Stimulated activated naive CD4-positive, alpha-beta T cell (primary cell): ENCODE measurements at places on chromosomes 2 and 18.

DNA sequence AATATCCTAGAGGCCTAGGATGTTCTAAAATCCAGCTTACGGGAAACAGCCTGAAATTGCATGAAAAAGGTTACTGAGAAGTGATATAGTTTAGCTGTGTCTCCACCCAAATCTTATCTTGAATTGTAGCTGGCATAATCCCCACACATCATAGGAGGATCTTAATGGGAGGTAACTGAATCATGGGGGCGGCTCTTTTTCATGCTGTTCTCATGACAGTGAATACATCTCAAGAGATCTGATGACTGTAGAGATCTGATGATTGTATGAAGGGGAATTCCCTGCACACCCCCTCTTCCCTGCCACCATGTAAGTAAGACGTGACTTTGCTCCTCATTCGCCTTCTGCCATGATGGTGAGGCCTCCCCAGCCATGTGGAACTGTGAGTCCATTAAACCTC lies 385.6 kb upstream of the ID2 start:
- no peak for DNase-seq

DNA sequence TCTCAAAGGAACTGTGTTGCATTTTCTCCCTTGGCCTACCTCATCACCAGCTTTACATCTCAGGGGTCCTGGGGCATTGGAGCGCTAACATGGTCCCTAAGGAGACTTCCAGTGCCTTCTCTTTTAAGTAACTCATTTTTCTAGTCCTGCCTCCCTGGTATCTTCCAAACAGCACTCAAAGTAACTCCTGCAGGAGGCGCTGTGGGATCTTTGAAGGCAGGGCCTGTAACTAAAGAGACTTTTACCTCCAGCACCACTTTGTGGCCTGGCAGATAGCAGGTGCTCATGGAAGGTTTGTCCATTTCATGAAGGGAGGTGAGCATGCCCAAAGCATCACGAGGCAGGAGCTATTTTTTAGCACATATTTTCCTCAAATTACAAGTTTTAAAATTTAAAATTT lies 411.0 kb upstream of the GYPC start:
- no peak for DNase-seq

GRCh38 chr2:157747695-157748370 lies 119.2 kb upstream of the ACVR1C start:
- no peak for DNase-seq

GRCh38 chr2:46936566-46936965 lies 21.0 kb upstream of the MCFD2 start:
- DNase-seq = no peak

- no peak for DNase-seq
Observed at GRCh38 chr2:51379997-51380396, 348.1 kb upstream of the NRXN1 start.

- DNase-seq = no peak
Observed at GRCh38 chr2:219380926-219381325, 6.8 kb downstream of the DNPEP start.

- no peak for DNase-seq
Observed at GRCh38 chr2:43788646-43789045, 14.8 kb downstream of the DYNC2LI1 start.

DNA sequence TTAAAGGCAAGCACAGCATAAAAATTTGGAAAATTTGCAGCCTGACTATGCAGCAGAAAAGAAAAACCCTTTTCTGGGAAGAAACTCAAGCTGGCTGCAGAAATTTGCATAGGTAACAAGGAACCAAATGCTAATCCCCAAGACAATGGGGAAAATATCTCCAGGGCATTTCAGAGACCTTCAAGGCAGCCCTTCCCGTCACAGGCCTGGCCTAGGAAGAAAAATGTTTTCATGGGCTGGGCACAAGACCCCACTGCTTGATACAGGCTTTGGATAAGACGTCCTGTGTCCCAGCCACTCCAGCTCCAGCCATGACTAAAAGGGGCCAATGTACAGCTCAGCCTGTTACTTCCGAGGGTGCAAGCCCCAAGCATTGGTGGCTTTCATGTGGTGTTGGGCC lies 717.6 kb downstream of the TDRD15 start:
- DNase-seq = no peak

GRCh38 chr2:21258082-21258481 lies 134.3 kb downstream of the TDRD15 start:
- no peak for DNase-seq

DNA sequence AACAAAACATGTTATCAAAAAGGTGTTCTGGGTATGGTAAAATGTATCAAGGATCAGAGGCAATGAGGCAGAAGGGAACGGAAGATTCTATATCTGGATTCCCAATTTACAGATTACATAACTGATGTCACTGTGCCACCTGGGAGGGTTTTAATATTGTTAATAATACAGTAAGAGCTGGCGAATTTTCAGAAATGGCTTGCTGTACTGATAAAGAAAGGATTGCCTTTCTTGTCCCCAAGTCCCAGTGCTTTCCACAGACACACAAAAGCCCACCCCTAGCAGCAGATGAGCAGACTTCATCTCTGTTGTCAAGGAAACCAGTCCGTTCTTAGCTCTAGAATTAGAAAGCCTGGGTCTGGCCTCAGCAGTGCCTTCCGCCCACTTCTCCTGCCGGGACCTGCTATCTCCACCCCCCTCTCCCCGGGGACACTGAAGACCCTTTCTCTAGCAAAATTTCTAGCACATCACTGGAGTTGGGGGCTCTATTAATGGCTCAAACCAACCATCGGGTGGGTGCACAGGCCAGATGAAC lies 34.3 kb downstream of the ADD2 start:
- DNase-seq = no peak

- DNase-seq = no peak
Observed at GRCh38 chr18:69951182-69951581, 3.5 kb upstream of the CD226 start.

GRCh38 chr2:10321622-10322021 lies 18.9 kb downstream of the HPCAL1 start:
- DNase-seq = no peak

DNA sequence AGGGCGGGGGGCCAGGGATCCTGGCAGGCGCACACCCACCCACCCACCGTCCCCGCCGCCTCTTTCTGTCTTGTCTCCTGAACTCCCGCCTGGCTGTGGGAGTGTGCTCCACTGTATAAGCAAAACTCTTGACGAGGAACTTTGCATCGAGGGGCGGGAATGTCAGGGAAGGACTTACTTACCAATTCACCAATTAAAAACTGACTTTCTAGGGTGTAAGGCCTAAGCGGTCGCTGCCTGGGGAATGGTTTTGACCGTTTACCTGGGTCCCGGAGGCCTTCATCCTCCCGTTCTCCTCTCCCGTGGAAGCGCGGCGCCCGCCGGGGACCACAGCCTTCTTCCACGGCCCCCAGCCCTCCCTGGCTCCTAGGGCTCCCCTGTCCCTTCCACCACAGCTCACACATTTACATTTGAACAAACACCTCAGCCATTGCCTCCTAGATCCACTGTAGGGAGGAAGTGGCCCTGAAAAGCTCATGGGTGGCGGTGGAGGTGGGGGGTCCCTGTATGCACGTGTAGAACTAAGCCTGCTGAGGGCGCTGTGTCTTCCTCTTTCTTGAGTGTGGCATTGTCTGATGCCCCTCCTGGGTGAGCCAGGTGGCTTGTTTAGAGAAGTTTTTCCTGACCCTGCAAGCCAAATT lies 8.9 kb downstream of the ASIC4 start:
- peak; percentile 5 for DNase-seq

DNA sequence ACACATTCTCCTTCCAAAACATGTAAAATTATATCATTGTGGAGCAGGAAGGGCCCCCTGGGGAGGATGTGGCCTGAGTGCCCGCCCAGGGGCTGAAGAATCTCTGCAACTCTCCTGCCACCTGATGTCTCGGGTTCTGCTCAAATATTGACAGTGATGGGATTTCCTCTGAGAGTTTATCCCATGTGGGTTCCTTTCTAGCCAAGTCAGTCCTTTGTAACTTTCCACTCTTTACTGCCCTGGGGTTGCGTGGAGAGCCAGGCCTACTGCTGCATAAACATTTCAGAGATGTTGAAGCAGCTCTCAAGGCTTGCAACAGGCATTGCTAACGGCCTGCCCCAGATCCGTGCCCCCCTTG lies 4.0 kb upstream of the RAB17 start:
- DNase-seq = no peak
